Amniotic stem cell (primary cell): ENCODE measurements at places on chromosomes 2 and 18.
A peak's percentile ranks its signal among the peaks of the same experiment; 100 is the strongest.

DNA sequence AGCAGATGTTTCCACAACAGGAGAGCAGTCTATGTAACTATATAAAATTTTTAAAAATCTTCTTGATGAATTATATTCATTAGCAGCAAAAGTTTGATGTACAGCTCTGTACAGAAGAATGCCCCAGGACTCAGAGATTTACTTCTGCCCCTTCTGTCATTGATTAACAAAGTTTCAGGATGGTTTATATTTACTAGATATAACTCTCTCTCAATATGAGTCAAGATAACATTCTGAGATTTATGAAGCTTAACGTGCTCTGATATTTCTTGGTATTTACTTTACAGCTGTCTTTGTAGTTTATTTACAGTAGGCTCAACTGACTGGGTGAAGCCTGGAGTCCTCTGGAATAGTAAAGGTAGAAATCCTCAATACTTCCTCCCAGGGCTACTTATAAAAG lies 93.6 kb upstream of the HNMT start:
- DNase-seq = no peak

DNA sequence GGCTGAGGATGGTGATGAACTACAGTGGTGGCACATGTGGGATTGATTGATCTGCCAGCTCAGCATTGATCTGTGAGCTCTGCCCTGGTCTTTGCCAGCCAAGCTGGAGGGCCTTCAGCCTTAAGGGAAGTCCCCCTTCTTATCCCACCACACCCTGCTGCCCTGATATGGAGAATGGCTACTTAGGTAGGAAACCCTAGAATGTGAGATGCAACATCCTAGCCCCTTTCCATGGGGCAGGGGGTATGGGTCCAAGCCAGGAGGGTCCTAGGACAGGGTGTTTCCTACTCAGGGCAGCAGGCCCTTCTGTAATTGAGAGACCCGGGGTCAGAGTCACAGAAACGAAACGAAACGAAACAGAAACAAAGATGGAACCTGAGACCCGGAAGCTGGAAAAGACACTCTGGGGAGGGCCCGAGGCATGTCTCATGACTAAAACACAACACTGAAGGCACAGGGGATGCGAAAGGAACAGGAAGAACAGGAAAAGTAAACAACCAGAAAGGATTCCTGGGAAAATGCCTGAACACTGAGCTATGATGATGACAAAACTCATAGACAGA lies 16.9 kb upstream of the SULT1C2 start:
- peak; percentile 17 for DNase-seq

DNA sequence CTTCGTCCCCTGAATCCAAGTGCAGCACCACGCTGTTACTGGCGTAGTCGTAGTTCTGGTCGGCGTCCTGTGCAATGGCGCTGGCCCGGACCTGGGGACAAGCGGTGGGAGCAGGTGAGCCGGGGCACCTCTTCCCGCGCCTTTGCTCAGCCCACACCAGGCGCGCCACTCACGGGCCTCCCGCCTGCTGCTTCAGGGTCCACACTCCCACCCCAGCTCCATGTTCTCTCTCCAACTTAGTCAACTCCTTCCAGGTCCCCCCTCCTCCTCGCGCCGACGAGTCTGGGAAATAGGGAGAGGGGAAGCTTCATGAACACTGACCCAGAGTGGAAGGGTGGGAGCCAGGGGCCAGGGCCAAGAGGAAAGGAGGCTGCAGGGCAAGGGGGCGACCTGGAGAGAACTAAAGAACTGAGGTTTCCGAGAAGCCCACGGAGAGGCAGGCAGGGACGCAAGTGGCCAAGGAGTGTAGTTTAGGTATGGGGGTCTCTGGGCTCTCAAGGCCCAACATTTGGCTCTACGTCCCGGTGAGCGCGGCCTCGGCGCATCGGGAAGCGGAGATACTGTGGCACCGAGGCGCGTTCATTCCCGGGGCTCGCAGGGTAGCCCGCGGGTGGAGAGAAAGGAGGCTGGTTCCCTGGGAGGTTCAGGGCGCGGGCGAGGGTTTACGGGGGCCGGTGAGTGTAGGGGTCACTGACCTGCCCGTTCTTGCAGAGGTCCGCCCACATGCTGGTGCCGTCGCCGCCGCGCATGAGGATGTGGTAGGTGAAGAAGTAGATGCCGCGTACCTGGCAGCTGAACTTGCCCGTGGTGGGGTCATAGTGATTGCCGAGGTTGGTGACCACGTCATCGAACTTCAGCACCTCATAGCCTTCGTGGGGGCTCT lies 1.4 kb downstream of the C1QL2 start:
- no peak for DNase-seq

GRCh38 chr2:29115797-29116781 lies 874 bp downstream of the CLIP4 start:
- DNase-seq = peak; percentile 34

- no peak for DNase-seq
Measured at GRCh38 chr18:61541673-61542072, 208.4 kb downstream of the CDH20 start.

DNA sequence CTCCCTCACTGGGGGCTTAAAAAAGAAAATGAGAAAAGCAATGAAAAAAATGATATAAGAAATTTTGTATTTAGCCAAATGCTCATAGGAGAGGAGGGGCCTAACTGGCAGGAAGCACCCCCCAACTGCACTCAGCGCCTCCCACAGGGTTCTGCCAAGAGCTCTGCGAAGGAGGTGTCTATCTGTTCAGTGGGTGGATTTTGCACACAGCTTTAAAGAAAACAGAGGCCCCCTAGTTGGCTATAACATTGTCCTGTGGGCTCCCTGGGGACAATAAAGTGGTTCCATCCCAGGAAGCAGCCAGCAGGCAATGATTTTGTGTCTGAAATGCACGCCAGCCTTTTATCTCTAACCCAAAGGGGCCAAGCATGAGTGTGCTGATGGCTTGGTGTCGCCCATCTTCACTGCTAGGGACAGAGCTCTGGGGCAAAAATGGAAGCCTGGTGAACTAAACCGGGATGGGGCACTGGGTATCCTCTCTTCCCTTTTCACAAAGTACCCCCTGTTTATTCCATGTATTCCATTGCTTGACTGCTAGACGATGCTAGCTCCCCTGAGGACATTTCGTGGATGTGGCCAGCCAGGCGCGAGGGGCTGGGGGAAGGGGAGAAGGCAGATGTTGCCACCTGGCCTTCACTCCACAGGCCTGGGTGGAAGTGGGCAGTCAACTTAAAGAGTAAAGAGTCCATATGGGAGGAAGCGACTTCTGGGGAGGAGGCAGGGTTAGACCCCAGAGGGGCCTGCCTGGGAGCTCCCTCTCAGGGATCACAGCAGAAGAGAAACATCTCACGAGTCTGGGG lies 205.7 kb downstream of the CYP26B1 start:
- no peak for DNase-seq

- DNase-seq = no peak
Measured at GRCh38 chr2:149042881-149043280, 4.4 kb downstream of the LYPD6B start.

GRCh38 chr18:78642296-78642951 lies 337.2 kb upstream of the SALL3 start:
- DNase-seq = no peak

DNA sequence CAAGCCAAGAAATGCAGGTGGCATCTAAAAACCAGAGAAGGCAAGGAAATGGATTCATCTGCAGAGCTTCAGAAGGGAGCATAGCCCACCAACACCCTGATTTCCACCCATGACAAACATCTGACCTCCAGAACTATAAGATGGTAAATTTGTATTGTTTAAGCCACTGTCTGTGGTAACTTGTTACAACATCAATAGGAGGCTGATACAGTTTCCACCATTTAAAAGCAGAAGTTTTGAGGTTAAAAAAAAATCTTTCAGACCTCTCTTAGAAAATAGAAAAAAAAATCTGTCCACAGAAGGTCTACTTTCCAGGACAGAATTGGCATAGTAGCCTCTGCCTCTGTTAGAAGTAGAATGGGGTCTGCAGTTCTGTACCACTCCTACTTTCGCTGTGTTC lies 37.2 kb downstream of the SLC40A1 start:
- DNase-seq = no peak

DNA sequence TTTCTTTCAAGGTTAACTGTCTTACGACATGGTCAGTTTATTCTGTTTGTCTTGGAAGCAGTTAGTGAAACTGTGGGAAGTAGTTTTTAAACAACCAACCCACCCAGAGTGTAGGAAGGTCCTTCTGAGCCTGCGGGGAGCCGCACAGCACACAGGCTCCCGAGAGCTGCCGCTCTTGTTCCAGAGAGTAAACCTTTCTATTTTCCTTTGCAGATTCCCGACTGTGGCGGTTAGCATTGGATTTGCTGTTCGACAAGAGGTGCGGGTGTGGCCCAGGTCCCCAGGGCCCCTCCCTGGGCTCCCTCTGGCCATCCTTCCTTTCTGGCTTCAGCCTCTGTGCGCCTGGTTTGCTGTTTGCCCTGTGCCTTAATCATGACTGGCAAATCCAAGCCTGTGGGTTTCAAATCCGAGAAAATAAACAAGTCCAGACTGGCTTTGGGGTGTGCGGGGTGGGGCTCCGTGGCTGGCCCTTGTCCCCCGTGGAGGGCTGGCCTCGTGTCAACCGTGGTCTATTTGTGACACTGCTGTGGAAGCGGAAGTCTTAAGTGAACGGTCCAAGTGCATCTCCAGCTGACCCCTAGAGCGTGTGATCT lies 30.7 kb downstream of the IMPA2 start:
- DNase-seq = no peak

DNA sequence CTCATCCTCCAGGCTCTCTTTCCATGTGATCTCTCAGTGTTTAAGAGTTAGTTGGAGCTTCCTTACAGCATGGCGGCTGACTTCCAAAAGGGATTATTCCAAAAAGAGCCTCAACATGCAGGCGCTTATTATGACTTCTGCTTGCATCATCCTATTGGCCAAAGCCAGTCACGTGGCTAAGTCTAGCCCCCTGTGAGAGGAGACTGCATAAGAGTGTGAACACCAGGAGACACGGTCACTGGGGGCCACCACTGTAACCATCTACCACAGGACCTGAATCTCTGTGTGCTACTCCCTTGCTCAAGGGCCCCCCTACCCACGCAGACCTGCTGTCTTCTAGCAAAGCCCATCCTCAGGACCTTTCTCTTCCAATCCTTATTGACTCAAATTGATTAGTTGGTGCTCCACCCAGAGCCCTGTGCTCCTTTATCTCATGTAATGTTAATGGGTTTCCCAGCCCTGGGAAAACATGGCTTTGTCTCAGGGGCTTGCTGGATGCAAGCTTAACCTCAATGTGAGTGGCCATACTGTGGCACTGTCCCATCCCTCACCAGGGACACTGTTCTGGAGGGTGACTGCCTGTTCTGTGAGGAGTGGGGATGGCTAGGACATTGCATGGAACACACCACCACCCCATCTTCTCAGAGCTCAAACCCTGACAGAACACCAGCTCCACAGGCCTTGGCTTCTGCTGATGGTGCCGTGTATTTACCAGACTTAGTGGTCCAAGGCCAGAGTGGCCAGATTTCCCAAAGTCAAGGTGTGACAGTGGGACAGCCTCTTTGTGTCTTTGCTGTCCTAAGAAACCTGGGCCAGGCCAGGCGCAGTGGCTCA lies 4.2 kb downstream of the IL1RN start:
- no peak for DNase-seq

DNA sequence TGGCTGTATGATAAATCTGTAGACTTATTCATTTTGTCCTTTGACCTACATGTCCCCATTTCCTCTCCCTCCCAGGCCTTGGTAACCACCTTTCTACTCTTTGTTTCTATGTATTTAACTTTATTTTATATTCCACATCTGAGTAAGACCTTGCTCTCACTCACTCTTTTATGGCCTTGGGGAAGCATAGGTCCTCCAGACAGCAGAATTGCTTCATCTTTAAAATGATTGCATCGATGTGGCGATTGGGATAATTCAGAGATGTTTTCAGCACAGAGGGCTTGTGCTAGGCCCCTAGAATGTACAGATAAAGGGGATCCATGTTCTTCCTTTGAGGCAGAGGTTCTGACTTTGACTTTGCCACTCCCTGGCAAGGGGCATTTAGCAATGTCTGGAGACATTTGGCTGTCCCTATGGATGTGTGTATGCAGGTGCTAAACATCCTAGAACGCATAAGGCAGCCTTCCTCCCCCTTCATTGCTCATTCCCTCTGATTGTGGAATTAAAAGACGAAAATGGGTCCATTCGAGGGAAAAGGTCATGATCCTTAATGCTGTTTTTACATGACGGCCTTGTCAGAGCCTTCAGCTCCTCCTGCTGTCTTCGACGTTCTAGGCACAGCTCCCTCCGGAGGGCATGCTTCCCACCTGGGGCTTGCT lies 1.2 kb upstream of the GPR39 start:
- no peak for DNase-seq

DNA sequence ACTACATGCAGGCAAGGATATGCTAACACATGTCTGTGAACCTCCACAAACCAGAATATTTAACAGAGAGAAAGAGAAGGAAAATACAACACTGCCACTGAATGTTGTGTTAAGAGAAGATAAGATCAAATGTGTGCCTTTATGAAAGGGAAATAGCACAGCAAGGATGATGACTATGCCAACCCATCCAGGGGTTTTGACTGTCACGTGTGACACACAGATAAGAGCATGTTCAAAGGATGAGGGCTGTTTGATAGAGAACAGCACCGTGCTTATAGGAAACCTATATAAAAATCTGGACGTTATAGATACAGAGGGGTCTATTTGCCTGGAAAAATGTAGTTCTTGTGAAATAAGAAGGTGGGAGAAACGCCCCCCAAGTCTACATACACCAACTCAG lies 911.8 kb downstream of the CPS1 start:
- DNase-seq = no peak

DNA sequence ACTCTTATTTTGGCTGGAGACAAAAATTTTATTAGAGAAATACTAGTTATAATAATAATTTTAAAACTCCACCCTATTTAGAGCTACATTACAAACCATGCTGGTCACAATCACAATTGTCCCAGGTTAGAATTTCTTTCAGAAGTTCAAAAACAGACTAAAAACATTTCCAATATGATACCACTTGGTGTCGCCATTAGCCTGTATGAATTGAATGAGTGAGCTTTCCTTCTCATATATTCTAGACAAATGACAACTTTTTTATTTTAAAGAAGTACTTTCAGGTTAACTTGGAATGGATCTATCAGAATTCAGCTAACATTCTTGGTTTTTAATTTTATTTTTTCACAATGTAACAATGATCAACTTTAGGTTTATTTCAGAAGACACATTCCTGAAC lies 48.0 kb downstream of the SERPINB8 start:
- DNase-seq = peak; percentile 7

DNA sequence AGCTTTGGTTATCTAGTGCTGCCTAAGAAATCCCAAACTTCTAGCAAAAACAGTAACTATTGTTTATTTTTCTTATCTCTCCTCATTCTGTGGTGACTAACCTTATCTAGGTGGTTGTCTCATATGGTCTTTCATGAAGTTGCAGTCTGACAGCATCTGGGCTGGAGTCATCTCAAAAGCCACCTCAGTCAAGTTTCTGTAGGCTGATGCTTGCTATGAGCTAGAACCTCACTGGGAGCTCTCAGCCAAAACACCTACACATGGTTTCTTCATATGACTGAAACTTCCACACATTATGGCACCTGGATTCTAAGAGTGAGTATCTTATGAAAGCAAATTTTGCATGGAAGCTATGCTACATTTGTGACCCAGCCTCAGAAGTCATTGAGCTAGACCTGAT lies 596.4 kb upstream of the VRK2 start:
- no peak for DNase-seq
